ENCODE measurements at places on chromosomes 11 and 22. TPM values are rescaled to one million over a fixed set of nuclear protein-coding genes. Genes with fewer than 3 reads are reported as not detected.

Gene SLC22A25
- not detected for total RNA-seq

Gene CSF2RB
- total RNA-seq: not detected

Gene DDX25
- not detected for total RNA-seq

Gene KCTD14
- 2.0 TPM for total RNA-seq

Gene RTN4RL2
- total RNA-seq: 90.3 TPM

Gene MMP3
- not detected for total RNA-seq

Gene CHRM4
- 0.50 TPM for total RNA-seq

Gene SLC25A1
- 45.6 TPM for total RNA-seq

Gene PANX3
- total RNA-seq: not detected

Gene C11orf97
- total RNA-seq: not detected

Gene MAPK8IP2
- 2.6 TPM for total RNA-seq

Gene MS4A3
- not detected for total RNA-seq

Gene UPK2
- 0.87 TPM for total RNA-seq

Gene DGAT2
- 1.5 TPM for total RNA-seq

Gene SEC14L6
- not detected for total RNA-seq

Gene INS
- not detected for total RNA-seq

Gene SCGB1D1
- not detected for total RNA-seq

Gene SOX6
- total RNA-seq: 0.02 TPM

Gene CARS1
- 64.0 TPM for total RNA-seq

Gene OR4A16
- total RNA-seq: not detected

Gene TRIM6
- 8.3 TPM for total RNA-seq

Gene USP2
- 1.9 TPM for total RNA-seq

Gene SERGEF
- 15.1 TPM for total RNA-seq

Gene SCN4B
- total RNA-seq: 0.04 TPM

Gene GRAMD1B
- total RNA-seq: 22.2 TPM

Gene KRTAP5-7
- not detected for total RNA-seq
